HT-29 (cell line): ENCODE measurements at places on chromosomes 4 and X.

GRCh38 chrX:45788941-45789348 is 588.3 kb upstream of the DIPK2B start:
- DNase-seq: peak; percentile 70

DNA sequence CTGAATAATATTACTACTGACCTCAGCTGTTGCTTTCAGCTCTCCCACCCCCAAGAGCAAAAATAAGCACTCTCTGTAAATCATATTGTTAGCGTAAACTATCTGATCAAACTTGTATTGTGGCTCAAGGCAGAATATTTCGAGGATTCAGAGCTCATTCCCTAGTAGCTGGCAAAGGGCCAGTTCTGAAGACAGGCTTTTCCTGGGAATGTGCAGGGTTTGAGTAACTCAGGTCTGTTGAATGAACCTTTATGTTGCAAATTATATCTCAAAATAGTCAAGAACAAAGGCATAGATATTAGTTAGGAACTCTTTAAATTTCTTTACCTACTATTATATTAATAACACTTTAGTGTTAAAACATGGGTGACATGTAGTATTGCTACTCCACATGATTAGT is 454.9 kb downstream of the CCSER1 start:
- DNase-seq: no peak

DNA sequence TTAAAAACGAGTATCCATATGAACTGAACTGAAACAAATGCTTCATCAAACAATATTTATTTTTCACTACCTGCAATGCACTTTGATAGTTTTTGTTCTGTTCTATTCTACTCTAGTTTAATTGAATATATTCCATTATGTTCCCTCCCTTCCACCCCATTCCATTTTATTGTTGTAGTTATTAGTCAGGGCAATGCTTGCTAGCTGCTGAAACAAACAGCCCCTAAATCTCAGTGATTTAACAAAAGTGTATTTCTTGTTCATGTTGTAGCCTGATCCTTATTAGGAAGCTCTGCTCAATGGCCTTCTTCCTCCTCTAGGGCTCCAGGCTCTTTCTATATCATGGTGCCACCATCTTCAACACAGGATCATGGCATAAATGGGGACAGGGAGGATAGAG is 122.3 kb upstream of the RAI2 start:
- no peak for DNase-seq

DNA sequence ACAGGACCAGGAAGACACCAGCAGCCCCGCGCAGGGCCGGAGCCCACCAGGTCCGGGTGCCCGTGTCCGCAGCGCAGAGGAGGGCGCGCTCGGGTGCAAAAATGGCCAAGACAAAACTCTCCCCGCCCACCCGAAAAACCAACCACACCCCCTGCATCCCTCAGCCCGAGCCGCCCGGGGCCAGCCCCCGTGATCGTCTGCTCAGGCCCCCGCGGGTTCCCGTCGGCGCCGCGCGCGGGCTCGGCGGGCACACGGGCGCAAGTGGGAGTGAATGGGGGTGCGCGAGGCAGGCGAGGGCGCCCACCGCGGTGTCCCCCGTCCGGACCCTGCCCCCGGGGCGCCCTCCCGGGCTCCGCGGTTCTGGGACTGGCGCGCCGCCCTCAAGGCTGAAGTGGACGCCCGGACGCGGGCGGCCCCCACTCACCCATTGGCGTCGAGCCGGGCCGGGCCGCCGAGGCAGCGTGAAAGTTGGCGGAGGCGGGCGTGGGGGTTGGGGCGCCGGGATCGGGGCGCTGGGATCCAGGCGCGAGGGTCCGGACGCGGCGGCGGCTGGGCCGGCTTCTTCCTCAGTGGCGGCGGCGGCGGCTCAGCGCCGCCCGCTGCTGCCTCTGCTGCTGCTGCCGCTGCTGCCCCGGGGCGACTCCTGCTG is 393 bp downstream of the SH3KBP1 start:
- DNase-seq: no peak

GRCh38 chr4:22874334-22874912 is 181.7 kb downstream of the GBA3 start:
- DNase-seq: no peak

DNA sequence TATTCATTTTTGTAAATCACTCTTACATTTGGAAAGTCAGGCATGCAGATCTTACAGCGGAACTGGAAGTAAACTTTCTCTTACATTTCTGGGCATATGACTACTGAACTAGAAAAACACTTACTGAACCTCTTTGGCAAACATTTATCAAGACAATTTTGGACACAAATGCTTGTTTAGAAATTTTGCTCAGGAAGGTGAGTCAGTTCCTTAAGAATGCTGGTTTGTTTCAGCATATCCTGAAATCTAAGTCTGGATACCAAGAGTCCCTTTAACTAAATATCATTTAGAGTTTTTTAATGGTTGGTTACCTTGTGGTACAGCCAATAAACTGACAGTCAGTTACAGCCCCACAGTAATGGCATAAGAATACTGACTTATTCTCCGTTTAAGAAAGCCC is 15.0 kb downstream of the SHISA3 start:
- no peak for DNase-seq

GRCh38 chr4:1890979-1891570 is 19.9 kb downstream of the NSD2 start:
- no peak for DNase-seq

DNA sequence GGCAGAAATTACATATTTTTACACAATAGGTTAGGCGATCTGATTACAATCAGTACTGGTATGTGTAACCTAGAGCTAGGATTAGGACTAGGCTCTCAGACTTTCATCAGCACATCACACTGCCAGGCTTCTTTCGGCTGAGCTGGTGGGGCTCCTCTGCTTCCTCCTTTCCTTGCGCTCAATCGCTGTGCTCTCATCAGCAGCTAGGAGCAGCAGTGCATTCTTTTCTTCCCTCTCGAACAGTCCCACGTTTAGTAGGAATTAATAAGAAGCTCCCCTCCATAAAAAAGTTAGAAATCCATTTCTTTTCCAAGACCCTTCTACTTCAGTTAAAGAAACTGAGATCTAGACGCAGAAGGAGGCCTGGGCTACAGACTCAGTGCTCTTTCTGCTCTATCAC is 350.4 kb downstream of the SPRY1 start:
- DNase-seq: no peak

DNA sequence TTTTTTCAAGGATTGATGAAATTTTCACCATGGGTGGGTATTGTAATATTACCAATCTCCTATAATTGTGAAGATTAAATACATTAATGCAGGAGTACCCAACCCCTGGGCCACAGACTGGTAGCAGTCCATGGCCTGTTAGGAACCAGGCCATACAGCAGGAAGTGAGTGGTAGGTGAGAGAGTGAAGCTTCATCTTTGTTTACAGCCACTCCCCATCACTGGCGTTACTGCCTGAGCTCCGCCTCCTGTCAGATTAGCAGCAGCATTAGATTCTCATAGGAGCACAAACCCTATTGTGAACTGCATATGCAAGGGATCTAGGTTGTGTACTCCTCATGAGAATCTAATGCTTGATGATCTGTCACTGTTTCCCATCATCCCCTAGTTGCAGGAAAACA is 15.1 kb downstream of the RAPGEF2 start:
- DNase-seq: no peak

DNA sequence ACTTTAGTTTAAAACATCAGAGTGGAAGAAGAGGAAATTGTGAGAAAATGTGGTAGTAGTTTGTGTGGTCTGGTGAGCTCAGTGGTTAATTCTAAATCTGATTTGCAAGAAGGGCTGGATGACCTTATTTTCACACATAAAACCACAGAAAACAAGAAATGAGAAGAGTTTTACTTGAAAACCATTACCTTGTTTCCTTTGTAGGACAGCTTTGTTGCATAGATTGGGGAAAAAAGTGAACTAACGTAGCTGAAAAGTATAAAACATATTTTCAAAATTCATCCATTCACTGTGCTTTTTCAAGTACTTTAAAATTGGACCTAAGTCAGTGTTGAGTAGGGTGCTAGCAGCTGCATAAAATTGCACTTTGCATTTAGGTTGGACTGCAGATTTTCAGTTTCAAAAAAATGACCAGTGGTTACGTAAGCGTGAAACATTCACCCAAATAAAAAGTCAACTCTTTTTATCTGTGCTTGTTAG is 211.3 kb downstream of the ARHGAP10 start:
- DNase-seq: no peak

- DNase-seq: no peak
These were observed 51.7 kb downstream of the HERC3 start for GRCh38 chr4:88643932-88644331.

DNA sequence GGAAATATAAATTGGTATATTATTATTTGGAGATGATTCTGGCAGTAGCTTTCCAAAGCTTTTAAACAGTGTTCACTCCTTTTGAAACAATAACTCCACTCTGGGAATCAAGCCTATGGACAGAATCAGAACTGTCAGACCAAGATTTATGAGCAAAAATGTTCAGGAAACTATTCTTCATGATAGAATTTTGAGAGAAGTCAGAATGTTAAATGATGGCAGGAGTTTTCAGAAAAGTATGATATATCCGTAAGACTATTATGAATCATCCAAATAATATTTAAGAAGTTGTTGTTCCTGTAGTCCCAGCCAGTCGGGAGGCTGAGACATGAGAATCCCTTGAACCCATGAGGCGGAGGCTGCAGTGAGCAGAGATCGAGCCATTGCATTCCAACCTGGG is 50.5 kb upstream of the ADGRG2 start:
- DNase-seq: no peak

GRCh38 chr4:79170077-79170476 is 155.8 kb downstream of the NAA11 start:
- DNase-seq: no peak

DNA sequence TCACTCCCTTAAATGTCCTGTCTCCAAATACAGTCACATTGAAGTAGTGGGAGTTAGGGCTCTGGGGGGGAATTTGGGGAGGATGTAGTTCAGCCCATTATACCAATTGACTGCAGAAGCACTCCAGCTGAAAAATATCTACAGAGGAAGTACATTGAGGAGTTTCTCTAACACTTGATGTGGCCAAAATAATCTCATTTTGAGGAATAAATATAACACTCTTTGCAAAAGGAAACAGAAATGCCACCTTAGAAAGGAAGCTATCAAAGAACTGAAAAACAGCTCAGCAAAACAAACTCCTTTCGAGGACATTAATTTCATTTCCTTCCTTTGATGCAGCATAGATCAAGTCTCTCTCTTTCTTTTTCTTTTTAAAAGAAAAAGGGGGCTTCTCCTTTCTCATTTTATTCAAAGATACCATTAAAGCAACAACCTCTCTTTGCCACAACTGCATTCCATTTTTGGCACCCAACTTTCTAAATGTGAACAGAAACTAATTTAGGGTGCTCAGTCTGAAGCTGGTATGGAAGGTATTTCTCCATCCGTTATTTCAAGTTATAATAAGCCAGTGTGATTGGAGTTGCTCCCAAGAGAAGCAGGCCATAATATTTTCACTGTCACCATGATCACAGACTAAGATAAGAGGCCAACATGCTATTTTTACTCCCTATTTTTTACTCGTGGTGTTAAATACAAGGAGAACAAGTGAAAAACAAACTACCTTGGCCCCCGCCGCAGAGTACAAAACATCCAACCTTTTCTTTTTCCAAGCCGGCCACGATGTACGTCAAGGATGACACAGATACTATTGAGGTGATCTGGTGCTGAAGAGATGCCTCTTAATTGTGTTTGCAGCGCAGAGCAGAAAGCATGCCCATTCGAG is 230.4 kb upstream of the GATB start:
- no peak for DNase-seq

GRCh38 chrX:140697618-140698017 is 11.9 kb upstream of the LINC00632 start:
- peak; percentile 24 for DNase-seq

DNA sequence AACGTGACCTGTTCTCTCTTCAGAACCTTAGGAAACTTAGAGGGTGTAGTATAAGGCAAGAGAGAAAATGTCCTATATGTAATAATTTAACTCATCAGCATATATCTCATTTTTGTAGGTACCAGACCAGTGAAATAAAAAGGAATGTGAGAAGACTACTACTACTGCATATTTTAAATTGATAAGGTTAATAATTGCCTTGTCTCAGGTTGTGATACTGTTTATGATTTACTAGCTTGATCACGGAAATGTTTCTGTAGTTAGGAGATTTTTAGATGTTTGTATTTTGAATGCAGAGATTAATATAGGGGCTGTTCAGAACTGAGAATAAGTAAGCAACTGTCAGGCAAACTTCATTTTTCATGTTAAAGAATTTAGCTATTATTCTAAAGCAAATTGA is 1563.4 kb downstream of the C4orf33 start:
- no peak for DNase-seq

- DNase-seq: no peak
These were observed 120.4 kb downstream of the ARSF start for GRCh38 chrX:3161681-3162080.

DNA sequence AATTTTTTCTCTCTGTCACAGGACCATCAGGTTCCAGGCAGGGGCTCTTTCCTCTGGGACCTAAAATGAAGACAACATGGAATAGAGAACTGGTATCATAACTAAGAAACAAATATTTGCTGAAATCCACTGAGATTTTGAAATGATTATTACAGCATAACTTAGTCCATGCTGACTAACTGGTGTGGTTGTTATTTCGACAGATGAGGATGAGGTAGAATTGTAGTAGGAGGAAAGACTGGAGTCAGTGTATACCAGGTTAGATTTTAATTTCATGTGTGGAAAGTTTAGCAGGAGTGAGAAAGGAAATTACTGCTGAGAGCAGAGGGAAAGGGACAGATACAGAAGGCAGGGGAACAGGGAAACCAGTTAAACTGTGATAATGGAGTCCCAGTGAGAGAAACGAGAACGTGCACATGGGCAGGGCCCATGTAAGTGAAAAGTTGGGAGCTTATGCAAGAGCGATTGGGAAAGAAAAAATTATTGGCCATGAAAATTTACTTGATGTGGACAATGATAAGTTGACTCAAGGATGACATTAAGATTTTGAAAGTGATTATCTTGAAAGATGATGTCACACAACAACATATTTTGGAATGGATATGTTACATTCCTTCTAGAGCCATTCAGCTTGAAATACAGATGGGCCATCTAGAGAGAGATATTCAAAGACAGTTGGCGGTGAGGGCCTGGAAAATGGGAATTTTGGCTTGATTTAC is 98.7 kb upstream of the DDIT4L start:
- no peak for DNase-seq
